NCI-H510A (cell line): ENCODE measurements at places on chromosomes 6 and 20.
A peak's percentile ranks its signal among the peaks of the same experiment; 100 is the strongest.

DNA sequence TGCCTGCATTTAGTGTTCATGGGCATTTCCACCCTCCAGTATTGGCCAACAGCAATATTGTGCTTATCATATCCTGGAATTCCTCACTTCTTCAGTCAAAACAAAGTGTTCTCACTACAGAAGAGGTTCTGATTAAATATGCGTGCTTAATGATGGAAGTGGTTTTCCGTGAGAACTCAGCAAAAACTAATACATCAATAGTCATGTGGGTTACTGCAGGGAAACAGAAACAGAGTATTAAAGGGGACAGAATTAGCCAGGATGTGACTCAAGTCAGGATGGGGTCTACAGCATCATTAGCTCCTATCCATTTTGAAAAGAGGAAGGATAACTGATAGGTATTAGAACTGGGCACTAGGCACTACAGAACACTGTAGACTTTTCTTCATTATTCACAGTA, 384.6 kb downstream of the CDKAL1 start:
- DNase-seq, result no peak

DNA sequence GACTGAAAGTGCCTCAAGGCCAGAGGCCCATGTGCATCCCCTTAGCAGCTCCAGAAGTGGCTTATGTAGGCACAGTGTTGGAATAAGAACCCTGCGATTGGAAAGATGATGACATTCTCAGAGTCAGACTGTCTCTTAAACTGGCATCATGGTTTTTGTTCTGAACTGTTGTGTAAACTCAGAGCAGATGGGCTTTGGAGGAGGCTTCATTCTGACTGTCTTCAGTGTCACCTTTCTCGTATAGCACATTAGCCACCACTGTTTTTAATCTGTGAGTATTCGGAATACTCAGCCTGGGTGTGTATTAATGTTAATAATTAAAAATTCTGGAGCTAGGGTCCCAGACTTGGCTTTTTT, 140.9 kb downstream of the JARID2 start:
- no peak for DNase-seq

- DNase-seq, result no peak
These were observed 294.0 kb downstream of the TBC1D7 start for GRCh38 chr6:13034316-13034715.

- peak; percentile 45 for DNase-seq
These were observed 42.6 kb downstream of the UQCC2 start for GRCh38 chr6:33668914-33669313.

DNA sequence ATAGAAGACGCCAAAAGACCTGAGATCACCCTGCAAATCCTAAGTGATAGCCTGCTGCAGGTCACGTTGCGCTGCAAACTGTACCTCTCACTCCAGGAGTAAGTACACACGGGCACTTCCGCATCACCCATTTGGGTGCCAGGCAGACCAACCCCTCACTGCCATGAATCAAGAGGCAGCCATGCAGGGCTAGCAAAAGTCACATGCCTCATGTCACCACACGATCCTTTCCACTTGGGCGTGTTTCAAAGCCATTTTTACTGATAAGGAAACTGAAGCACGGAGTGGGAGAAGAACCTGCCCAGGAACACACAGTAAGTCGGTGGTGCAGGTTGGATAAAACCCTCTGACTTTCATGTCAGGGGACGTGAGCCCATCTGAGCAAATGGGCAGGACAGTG, 37.0 kb downstream of the BPIFB1 start:
- no peak for DNase-seq

DNA sequence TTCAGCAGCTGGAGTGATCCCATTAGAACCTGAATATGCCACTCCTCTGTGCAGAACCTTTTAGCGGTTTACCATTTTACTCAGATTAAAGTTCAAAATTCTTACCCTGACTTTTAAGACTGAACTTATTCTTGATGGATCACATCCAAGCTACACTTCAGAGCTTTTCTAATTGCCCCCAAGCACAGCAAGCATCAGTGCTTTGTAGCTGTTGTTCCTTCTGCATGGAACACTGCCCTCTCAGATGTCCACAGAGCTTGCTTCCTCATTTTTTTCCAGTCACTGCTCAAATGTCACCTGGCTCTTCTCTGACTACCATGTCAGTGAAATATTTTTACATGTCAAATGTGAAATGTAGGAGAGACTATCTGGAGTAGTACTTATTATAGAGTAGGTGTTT, 1.6 kb upstream of the SLC35B3 start:
- no peak for DNase-seq

DNA sequence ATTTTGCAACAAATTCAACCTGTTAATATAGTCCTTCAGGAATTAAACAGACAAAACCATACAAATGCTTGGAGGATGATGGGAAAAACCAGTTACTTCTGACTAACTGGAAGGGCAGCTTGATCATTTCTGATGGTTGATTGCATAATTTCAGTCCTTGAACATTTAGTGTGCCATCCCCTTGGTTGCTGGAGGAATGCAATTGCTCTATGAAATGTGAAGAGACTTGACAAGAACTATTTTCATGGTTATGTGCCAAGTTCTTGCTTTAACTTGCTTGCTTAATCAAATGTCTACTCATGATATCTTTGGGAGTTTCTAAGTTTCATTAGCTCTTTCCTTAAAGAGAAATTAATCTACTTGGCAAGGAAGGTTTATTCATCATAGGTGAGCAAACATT, 45.2 kb downstream of the ANKEF1 start:
- no peak for DNase-seq

GRCh38 chr6:106117579-106117978, 31.4 kb downstream of the PRDM1 start:
- no peak for DNase-seq

DNA sequence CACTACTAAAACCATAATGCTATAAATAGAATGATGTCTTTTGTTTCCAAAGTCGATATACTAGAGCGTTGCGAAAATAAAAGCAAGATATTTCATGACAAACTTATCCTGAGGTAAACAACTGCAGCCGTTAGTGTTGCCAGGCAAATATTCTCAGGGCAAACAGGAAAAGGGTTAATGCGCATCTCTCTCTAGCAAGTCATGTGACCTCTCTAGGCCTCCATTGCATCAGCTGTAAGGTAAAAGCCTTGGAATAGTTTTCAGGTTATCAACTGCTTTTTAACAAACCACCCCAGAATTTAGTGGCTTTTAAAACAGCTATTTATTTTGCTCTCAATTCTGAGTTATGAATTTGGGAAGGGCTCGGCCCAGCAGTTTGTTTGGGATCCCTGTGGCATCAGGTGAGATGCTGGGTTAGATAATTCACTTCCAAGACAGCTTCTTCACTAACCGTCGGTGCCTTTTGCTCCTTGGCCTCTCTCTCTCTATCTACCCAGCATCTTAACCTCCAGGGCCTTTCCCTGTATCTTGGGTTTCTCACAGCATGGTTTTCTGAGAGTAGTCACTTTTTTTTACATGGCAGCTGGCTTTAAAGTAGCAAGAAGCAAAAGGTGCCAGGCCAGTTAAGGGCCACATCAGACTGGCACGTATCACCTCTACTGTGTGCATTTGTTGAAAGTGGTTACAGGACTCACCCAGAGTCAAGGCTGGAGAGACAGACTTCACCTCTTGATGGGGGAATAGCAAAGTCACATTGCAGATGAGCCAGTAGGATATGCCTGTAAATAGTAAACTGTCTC, 39.2 kb upstream of the LTV1 start:
- DNase-seq, result no peak

DNA sequence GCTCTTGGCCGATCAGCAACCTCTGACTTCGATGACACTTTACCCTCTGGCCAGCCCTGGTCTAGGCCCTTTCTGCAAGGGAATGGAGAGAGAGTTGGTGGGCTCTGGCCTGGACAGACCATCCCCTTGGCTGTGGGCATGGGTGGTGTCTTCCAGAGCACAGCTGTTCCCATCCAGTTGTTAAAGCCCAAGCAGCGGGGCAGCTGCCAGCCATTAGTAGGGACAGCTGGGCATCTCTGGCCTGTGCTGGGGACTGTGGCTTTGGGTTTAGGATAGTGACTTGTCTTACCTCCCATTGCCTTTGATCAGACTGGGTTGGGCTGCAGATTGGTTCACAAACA, 2.8 kb downstream of the CDC25B start:
- DNase-seq, result no peak

- DNase-seq, result peak; percentile 31
These were observed at the start of gene SAMD10 for GRCh38 chr20:63979557-63980316. Gene SAMD10 (minus strand): TSS chr20:63979642. CDS start chr20:63979467, 175 bp downstream.

DNA sequence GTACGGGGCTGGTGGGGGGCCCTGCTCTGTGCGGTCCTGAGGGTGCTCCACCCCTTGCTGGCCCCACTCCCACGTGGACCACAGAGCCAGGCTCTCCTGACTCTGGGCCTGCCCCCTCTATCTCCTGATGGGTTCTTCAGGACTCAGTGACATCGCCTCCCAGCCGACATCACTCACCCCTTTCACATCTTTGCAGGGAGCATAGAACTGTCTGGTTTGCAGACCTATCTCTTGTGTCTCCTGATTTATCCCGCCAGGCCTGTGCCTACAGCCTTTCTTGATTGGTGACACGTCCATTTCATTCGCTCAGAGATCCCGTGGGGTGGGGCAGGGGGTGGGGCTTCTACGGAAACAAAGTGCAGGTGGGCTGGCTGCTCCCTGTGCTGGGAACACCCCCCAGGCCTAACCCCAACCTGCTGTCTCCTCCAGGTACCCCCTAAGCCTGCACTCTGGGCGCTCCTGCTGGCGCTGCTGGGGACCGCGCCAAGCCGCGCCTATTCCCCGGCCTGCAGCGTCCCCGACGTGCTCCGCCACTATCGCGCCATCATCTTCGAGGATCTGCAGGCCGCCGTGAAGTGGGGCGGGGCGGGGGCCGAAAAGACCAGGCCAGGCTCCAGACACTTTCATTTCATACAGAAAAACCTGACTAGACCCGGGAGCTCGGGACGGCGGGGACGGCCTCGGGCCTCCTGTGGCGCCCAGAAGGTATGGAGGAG, 1.7 kb downstream of the C20orf204 start:
- DNase-seq, result peak; percentile 17

GRCh38 chr6:6856538-6857523, 250.9 kb upstream of the RREB1 start:
- DNase-seq, result no peak

DNA sequence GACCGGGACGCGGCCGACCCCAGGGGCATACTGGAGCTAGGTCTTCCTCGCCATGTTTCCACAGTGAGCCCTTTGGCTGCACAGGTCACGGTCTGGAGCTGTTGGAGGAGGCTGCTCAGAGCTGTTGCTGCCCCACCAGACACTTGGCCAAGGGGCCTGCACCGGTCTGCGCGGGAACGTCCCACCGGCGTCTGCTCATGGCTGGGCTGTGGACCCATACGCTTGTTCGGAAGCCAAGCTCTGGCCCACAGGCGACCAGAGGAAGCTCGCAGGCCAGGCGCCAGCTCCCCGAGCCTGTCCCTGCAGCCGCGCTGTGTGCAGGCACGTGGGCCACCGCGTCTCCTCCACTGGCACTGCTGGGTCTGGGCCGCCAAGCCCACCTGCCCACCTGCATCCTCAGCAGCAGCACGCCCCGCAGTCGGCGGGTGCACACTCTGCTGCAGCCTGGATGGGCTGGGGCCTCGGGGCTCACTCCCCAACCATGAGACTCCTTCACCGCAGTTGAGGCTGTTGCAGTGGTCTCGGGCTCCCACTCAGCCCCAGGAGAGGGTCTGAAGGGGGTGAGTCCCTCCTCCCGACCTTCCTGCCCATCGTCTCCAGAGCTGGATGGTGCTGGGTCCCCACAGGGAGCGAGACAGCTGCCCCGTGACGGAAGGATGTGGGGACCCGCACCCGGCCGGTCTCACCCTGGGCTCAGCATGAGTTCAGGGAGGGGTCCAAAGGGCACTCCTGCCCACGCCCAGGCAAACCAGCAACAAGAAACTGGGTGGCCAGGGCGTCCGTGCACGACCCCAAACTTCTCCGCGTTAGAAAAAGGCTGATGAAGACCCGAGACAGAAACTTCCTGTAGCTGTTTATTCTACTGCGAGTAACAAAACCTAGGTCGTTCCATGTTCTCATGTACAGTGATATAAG, 15.5 kb upstream of the TCFL5 start:
- DNase-seq, result no peak

DNA sequence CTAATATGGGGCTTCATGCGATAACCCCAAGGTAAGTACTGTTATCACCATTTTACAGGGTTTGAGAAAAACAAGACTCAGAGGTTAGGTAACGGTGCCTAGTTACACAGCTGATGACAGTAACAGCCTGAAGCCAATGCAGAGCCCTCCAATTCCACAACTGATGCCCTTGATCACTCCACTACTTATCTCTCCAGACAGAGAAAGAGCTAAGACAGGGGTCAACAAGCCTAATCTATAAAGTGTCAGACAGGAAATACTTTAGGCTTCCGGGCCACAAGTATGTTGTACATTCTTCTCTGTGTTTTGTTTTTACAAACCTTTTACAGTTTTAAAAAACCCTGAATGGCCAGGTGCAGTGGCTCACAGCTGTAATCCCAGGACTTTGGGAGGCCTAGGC, 50.9 kb downstream of the MAP7 start:
- DNase-seq, result no peak

DNA sequence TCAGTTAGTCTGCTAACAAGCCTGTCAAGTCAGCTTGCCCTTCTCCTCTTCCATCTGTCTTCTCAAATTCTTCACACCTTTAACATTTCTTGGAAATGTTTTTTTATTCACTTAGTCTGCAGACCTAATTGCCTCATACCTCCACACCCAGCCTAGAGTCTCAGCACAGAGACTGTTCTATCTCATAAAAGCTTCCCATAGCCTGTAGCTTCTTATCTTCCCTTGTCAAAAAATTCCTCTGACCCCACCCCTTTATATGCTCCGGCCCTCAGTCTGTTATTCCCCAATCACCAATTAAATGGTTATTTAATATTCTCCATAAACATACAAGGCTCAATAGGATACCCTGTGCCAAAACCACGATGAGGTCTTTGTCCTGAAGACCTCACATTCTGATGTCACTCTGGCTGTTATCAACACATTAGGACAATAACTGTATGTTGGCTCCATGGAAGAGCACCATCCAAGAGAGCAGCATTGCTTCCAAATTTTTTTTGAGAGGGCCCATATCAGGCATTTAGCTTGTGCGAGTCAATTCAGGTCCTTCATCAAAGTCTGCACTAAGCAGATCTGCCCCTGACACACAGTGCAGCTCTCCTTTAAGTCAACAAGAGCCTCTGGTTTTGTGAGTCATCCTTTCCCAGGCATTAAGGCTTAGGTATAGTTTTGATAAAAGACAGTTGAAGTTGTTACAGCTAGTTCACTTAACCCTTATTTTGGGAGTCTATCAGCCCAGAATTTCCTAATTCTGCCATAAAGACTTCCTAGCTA, 83.2 kb upstream of the TBX18 start:
- no peak for DNase-seq

DNA sequence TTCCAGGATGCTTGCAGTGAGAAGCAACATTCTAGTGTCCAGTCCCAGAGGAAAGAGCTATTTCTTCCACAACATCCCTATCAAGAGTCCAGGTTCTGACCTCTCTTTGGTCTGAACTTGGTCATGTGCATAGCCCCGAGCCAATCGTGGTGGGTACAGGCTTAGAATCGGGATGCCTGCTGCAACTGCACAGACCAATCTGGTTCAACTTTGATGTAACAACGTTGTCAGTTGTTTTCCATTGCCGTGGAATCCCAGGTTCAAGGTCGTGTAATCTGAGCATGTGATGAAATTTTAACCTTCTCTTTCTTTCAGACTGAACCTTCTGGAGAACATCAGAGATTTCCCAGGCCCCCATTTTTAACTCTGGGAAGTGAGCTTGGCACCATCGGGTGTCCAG, 130.5 kb downstream of the ANKRD60 start:
- DNase-seq, result no peak

- DNase-seq, result peak; percentile 30
These were observed 5.7 kb downstream of the TMEM151B start for GRCh38 chr6:44275749-44276648.
